Stimulated activated CD4-positive, alpha-beta T cell treated with anti-CD3 and anti-CD28 coated beads, Interleukin-15, amount 100 ng/mL, for 1 hour (primary cell): ENCODE measurements at places on chromosomes 6 and 20.

GRCh38 chr6:90285042-90285481, 11.6 kb downstream of the BACH2 start:
- no peak for DNase-seq

GRCh38 chr6:53854843-53855567, 60.2 kb downstream of the LRRC1 start:
- no peak for DNase-seq

GRCh38 chr6:3444276-3445088, 12.4 kb downstream of the SLC22A23 start:
- DNase-seq: no peak

GRCh38 chr6:52632011-52632410, 38.9 kb upstream of the TMEM14A start:
- DNase-seq: no peak

DNA sequence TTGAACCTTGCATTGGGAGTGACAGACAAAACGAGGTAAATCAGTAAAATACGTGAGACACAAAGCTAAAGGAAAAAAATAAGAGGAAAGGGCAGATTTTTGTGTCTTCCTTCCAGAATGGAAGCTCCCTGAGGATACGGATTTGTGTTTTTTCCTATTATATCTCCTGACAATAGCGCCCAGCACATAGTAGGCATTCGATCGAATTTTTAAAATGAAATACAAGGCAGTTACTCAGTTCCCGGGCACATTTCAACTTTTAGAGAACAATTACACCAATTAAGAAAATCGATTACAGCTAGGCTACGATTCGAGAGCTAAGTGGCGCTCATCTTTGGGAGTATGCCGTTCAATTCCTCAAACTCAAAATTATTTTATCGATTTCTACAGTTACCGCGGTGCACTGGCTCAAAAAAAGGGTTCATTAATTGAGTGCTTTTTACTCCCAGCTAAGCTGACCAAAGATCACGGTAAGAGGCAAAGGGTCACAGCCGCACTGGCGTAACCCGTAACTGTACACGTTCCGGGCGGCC, 443 bp downstream of the RMND1 start:
- no peak for DNase-seq

DNA sequence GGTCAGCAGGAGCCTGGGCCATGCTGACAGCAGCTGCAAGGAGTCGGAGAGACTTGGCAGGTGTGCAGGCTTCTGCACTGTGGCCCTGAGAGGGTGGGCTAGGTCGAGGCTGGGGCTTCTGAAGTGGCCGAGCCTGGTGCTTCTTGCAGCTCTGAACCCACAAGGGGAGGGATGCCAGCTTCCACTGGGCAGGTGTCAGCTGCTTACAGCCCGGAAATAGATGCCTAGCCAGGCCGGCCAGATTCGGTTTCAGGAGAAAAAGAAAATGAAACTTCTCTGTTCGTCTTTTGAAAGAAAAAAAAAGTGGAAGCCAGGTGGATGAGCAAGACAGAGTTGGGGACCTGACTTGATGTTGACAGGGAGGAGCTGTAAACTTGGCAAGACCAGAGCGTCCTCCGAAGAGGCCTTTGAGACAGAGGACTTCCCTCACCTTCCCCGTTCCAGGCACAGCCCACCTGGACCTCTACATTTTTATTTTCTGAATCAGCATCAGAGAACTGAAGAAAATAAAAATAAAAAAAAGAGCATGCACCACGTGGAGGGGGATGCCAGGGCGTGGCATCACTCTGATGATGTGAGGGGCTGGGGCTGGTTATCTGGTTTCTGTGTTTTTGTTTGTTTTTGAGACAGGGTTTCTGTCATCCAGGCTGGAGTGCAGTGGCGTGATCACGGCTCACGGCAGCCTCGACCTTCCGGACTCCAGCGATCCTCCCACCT, at the start of gene ZBP1:
Gene ZBP1 (minus strand): TSS at position 153 of the 717 bp plus-strand sequence. CDS start 131 bp downstream, at position 22.
- no peak for DNase-seq

GRCh38 chr20:20461551-20461950, 93.6 kb downstream of the INSM1 start:
- no peak for DNase-seq

DNA sequence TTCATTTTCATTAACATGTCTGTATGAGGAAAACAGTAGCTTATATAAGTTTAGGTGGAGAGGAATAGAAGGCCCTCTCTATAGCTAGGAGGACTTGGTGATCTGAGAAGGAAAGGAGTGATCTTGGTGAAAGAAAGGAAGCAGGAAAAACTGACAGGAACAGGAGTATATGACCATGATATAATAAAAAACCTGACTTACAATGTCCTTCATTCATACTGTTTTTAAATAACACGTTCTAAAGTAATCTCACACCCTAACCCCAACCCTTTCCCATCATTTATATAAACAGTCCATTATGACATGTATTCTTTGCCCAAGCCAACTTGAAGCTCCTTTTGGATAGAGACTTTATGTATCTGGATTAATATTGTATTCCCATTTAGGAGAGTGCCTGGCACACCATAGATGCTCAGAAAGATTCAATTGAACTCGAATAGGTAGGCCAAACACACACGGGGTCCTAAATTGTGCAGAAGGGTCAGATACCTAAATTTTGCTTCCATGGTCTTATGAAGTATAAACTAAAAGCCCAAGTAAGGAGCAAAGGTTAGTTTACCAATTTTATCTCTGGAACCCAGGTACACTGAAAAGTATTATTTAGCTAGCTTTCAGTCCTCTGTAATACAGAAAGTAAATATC, 75.9 kb downstream of the OR2B2 start:
- DNase-seq: no peak

DNA sequence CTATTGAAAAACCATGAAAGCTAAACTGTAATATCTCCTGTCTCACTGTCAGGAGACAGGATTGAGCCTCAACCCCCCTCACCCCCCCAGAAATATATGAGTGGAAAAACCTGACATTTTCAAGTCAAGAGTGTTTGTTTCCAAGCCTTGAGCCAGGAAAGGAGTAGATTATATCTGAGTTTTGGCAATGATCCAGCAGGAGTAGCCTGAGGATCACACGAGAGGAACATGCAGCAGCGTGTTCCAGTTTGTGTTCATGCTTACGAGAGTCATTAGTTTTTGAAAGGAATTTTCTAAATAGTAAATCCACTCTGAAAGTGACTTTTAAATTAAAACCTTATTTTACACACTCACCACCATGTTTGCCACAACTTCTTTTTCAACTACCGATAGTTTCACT, 15.8 kb downstream of the IL22RA2 start:
- no peak for DNase-seq

- no peak for DNase-seq
Measured at GRCh38 chr6:44531442-44532015, 144.0 kb downstream of the CDC5L start.

DNA sequence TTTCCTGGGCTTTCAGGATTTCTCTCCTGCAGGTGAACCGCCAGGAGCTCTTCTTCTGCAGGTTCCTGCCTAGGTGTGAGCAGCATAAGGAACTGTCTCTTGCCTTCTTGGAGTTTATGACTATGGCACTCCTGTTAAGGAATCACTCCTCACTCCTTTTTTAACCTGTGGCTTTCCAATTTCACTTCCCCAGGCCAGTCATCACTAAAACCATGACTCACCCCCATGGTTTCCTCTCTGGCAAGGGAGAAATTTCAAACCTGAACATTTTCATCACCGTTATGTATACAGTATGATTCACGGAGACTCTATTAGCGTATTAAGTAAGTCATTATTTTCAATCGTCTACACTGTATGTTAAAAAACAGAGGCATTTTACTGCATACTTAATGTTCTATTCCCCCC, 78.2 kb upstream of the ARID1B start:
- DNase-seq: no peak

GRCh38 chr6:33745548-33745947, 1.2 kb downstream of the IP6K3 start:
- no peak for DNase-seq

DNA sequence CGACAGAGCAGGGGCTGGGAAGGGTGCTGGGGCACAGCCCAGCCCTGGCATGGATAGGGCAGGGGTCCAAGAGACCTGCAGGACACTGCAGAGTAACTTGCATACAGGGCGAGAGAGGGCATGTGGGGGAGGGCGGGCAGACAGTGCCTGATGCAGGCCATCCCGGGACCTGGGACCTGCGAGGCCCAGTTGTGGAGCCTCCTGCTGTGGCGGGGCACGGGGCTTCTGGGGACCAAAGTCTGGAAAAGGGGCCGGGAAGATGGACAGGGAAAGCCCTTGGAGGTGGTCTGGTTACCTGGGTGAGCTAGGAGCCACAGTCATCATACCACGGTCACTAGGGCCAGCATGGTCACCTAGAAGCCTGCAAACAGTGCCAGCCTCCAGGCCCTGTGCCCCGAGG, 412 bp upstream of the TUBB1 start:
- DNase-seq: no peak

- no peak for DNase-seq
Measured at GRCh38 chr20:45510242-45510862, 5.1 kb downstream of the SPINT3 start.

GRCh38 chr20:63652192-63652980, 838 bp downstream of the STMN3 start:
- DNase-seq: no peak

DNA sequence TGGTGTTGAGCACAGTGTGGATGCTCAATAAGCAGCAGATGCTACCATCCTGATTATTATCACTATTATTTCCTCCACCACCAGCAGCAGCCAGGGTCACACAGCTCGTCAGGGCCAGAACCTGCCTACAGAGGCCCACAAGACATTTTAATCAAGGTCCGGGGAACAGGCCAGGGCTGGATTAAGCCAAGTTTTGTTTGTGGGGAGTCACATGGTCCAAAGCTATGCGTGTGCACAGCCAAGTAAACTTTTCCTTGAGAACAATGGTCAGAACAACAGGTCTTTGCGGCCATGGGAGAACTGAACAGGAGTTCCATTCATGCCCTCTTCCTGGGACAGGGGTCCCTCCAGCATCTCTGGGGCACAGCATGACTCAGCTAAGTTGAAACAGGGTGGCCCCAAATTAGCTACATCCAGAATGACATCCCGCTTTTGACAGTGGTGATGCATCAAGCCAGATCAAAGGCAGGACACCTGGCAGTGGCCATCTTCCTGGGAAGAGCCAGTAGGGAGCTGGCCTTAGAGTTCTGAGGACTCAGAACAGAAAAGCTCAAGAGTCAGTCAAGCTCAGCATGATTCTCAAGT, 11.7 kb downstream of the SNTA1 start:
- no peak for DNase-seq

DNA sequence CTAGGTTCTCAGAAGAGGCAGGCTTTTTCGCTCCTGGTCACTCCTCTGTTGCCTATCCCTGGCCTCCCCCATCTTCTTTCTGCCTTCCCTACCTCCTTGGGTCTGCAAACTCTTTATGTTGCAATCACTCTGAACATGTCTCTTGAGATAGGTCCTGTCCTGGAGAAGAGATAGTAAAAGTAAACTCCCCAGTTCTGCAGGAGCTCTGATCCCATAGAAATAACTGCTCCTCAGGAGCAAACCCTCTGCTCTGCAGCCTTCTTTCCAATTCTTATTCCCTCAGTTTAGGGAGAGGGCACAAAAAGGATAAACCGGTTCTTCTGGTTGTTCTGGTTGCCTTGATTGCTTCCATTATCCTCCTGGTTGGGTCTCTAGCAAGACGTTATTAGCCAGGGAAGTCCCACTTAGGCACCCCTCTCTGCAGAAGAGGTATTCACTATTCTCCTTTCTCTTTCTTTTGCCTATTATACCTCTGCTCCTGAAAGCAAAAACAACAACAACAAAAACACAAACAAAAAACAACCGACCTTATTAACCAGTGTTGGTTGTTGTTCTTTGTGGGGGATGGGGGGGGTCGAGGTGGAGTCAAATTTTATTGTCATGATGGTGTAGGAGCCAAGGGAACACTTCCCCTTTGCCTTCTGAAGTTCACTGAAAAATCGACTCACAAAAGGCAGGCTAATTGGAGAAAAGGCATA, 973 bp downstream of the TRIM38 start:
- no peak for DNase-seq

- peak; percentile 42 for DNase-seq
Measured at GRCh38 chr6:134240665-134241431, 77.1 kb downstream of the SGK1 start.

GRCh38 chr6:135871296-135871695, 19.8 kb downstream of the PDE7B start:
- no peak for DNase-seq

DNA sequence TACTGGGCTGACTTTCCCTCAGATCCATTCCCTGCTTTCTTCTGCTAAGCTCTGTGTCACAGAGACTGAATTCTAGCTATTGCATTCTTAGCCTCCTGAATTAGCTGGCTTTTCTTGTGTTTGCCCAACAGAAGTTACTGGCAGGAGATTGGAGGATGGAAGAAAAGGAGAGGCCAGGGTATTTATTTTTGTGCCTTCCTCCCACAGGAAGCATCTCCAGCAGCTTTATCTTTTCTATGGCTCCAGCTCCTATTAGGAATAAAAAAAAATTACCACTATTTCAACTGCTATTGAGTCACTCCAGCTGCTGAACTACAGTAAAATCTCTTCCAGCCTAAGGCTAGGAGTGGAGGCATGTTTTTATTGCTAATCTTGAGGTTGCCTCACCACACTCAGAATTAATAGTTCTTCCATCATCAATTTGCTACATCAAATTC, 492.4 kb downstream of the RFPL4B start:
- no peak for DNase-seq

GRCh38 chr6:125924697-125925358, 31.7 kb upstream of the HINT3 start:
- DNase-seq: no peak

DNA sequence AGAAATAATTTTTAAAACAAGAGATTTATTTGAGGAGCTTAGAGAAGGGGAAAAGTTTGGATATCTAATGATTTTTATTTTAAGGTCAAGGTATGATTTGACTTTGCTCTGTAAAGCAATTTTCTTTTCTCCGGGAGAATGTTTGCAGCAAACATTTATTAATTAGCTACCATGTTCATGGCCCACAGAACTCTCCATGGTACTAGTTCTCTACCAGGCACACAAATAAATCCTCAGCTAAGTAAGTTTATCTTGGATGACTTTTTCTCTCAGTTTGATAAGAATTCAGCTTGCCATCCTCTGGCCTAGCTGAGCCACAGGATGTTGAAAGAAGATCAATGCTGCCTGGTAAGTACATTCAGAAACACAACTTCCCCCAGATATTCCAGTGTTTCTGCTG, 94.3 kb downstream of the PHACTR3 start:
- DNase-seq: no peak
